Activated gamma-delta T cell (primary cell): ENCODE measurements at places on chromosomes 1 and 21.

DNA sequence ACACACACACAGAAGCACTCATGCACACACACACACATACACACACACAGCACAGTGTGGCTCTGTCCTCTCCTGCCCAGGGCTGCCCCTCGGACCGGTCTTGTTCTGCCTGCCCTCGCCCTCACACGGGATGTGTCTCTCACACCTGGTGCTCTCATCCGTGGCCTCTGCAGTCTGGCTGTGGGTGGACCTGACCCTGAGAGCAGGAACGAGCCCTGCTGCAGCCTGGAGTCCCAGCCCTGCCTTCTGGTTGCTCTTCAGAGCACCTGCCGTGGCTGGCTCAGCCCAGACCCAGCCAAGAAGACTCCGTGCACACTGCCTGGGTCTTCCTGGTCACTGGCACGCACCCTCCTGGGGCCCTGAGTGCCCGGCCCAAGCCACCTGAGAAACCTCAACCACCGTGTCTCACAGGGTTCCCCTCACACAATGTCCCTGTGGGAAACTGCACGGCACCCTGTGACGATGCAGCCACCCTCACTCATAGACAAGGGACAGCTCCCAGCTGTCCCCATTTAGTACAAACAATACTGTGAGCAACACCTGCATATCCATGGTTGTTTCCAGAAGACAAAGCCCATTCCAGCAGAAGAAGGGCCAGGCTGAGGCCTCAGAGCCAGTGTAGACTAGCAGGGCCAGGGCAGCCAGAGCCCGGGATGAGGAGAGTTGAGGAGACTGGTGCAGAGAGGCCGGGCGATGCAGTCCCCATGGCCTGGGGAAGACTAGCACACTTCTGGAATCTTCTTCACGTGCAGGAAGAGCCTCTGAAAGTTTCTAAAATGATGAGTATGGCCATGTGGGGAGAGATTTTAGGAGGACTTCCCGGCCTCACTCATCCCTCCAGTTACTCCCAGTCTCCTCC is 234.0 kb downstream of the NPHP4 start:
- no peak for DNase-seq

DNA sequence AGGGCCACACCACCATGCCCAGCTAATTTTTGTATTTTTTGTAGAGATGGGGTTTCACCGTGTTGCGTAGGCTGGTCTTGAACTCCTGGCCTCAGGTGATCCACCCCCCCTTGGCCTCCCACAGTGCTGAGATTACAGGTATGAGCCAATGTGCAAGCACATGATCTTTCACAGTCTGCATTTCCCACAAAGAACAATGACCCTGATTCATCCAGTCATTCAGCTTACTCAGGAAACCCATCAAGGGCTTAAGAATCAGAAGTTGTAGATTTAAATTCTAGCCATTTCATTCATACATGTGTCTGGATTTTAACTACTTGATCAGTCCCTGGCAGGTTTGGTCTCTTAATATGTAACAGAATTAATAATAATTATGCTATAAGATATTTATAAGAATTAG is 2065.7 kb downstream of the MRPL39 start:
- DNase-seq = no peak

GRCh38 chr1:6577831-6578525 is 1.8 kb upstream of the ZBTB48 start:
- no peak for DNase-seq

GRCh38 chr1:232252546-232253118 is 377.3 kb downstream of the SIPA1L2 start:
- no peak for DNase-seq

- no peak for DNase-seq
Measured at GRCh38 chr1:162487241-162487640, 10.4 kb upstream of the UHMK1 start.

- peak; percentile 65 for DNase-seq
Measured at GRCh38 chr1:109113590-109114341, at the start of gene ELAPOR1. Gene ELAPOR1, plus strand, starts transcription at chr1:109114115. Its CDS starts 69 bp downstream, at chr1:109114184.

DNA sequence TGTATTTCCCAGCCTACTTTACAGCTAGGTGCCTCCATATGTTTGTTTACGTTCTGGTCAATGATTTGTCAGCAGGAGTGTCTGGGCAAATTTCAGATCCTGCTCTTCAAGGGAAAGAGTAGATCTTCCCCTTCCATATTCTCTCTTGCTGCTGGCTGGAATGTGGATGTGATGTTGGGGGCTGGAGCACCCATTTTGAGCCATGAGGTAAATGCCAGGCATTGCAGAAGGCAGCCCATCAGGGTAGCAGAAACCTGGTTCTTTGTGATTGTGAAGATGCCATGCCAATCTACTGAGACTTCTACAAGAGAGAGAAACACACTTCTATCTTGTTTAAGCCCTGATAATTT is 25.1 kb downstream of the RUNX1 start:
- no peak for DNase-seq

GRCh38 chr21:44485254-44485793 is 30.0 kb downstream of the LRRC3 start:
- no peak for DNase-seq

- DNase-seq = no peak
Measured at GRCh38 chr21:37811711-37812110, 104.5 kb downstream of the KCNJ6 start.

GRCh38 chr1:96361271-96361856 is 360.2 kb upstream of the PTBP2 start:
- no peak for DNase-seq

GRCh38 chr1:171581226-171581625 is 40.8 kb upstream of the MYOCOS start:
- no peak for DNase-seq

- no peak for DNase-seq
Measured at GRCh38 chr1:94105957-94106529, 14.9 kb downstream of the ABCA4 start.

- no peak for DNase-seq
Measured at GRCh38 chr21:42002421-42002958, 7.7 kb downstream of the ZBTB21 start.

DNA sequence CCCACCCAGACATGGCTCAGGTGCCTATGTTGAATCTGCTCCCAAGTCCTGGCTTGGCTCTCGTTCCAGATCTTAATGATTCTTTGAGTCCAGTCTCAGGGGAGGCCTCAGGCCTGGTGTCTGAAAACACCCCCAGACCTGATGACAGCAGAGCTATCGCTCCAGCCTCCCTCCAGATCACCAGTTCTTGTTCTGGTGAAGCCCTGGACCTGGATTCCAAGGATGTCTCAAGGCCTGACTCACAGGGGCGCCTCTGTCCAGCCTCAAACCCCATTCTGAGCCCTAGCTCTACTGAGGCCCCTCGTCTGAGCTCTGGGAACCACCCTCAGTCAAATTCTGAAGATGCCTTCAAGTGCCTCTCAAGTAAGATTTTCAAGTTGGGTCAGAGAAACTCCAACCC is 11.4 kb downstream of the MROH7 start:
- DNase-seq = no peak

DNA sequence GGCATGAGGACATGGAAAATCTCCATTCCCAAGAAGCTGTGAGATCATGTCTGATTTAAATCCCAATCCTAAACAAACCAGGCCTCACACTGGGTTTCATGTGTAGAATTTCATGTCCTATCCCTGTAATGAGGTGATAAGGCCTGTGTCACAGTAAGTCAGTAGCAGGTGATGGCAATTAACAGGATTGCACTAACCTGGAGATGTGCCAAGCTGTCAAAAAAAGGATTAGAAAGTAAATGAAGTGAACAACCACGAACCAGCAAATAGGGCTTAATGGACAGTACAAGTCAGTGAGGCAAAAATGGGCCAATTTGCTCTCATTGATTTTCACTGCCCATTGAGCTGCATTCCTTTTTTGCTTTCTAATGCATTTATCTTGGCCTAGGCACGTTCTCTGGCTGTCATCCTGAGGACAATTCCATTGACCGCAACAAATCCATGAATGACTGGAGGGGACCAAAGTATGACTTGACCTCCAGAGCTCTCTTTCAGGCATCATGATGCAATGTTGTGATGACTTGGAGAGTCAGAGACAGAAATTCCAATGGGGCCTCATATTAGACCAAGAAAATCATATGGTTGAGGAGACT is 673.6 kb upstream of the ADGRL2 start:
- no peak for DNase-seq

GRCh38 chr1:8086055-8086454 is 59.9 kb upstream of the ERRFI1 start:
- no peak for DNase-seq

GRCh38 chr1:167926486-167926997 is 9.9 kb upstream of the DCAF6 start:
- no peak for DNase-seq

DNA sequence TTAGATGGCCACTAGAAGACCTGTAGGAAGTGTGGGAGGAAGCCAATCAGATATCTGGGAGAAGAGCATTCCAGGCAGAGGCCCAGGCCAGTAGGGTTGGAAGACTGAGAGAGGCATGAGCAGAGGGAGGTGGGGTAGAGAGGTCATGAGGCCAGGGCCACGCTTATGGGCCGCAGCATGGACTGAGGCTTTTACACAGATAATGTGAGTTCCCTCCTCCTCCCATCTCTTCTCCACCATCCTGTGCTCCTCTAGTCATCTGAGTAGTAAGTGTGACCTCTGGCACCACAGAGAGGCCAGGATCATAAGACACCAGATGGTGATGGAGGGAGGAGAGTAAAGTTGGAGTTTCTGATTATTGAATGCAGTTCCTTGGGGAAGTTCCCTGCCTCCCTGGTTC is 17.1 kb downstream of the TTC22 start:
- DNase-seq = no peak

DNA sequence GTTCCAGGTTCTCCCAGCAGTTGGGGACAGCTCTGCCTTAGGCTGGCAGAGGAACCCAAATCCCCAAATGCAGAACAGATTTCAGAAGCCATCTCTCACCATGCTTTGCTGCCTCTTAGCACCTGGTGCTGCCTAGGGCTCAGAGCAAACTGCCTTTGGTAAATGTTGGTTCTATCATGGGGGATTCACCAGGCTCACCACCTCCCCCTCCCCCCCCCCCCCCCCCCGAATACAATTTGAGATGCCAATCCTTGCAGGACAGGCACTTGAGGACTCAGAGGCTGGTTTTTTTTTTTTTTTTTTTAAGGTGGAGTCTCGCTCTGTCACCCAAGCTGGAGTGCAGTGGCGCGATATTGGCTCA is 447 bp upstream of the PAQR6 start:
- DNase-seq = no peak

- DNase-seq = no peak
Measured at GRCh38 chr1:11474826-11475225, 4.1 kb upstream of the DISP3 start.

- DNase-seq = no peak
Measured at GRCh38 chr1:183476081-183476480, 3.8 kb downstream of the SMG7 start.

DNA sequence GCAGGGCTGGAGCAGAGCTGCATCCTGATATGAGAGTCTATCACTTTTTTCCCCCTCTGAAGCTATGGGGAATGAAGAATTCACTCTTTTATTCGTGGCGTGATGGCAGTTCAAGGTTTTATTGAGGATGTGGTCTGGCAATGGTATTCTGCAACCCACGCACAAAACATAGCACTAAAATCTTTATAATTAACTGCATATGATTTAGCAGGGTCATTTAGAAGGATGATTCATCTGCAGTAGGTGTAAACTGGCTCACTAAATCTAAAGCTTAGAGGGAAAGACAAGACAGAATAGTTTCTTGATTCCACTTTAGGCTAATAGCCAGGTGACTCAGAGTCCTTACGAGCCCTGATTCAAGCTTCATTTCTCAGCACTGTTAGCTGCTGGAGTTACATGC is 25.0 kb upstream of the CHRM3 start:
- DNase-seq = no peak

GRCh38 chr1:162632698-162633080 is 425 bp downstream of the DDR2 start:
- no peak for DNase-seq
